ENCODE measurements at places on chromosomes 1 and 21.

DNA sequence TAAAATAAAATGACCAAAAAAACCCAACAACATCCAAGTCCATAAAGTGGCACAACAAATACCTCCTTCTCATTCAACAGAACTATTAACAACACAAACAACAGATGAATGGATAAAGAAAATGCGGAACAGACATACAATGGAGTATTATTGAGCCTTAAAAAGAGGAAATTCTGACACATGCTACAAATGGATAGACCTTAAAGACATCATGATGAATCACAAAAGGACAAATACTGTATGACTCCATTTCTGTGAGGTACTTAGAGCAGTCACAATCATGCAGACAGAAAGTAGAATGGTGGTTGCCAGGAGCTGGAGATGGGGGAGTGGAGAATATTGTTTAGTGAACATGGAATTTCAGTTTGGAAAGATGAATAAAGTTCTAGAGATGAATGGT lies 42.6 kb downstream of the EYA3 start:
- DNase-seq = no peak

- DNase-seq = no peak
Observed at GRCh38 chr1:78511334-78511733, 20.6 kb downstream of the PTGFR start.

DNA sequence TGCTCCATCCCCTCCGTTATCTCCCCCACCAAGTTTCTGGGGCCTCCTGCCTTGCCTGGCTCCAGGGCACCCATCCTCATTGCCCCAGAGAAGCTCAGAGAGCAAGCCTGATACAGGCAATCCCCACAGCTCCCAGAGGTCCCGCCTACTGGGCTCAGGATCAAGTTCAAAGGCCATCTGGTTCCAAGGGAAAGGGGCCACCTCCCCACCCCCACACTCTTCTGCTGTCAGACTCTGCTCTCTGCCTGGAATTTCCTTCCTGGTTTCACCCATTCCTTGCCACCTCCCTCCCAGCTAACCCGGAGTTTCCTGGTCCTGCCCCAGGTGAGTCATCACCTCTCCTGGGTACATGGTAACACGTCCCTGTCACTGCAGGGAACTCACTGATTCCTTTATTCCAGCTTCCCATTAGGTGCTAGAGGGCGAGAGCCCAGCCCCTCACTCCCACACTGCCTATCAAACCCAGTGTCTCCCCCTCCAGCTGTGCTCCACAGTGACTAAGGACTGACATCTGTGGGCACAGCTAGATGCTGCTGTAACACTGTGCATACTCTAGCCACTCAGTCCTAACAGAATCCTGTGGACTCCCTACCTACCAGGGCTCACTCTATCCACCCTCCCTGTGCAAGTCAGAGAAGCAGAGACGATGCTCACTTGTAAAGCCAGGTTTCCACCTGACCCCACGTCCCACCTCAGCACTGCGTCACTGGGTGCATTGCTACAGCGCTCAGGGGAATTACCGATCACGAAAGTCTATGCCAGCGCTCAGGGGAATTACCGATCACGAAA lies 21.8 kb downstream of the RSPH1 start:
- no peak for DNase-seq

DNA sequence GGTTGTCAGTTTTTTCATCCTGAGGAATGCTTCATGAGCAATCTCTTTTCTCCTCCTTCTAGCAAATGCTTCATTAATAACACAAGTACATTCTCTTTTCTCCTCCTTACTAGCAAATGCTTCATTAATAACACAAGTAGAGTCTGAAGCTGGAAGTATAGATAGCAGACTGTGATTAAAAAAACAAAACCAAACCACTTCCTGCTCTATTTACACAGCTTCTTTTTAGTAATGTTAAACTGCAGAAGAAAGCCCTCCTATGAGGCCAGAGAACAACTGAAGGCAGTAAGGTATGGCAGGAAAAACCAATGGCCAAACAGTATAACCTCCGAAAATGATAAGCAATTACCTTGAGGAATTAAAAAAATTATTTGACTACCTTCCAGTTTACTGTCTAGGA lies 90.1 kb downstream of the ZSWIM5 start:
- DNase-seq = no peak

GRCh38 chr1:222880587-222880986 lies 65.7 kb downstream of the DISP1 start:
- peak; percentile 19 for DNase-seq

GRCh38 chr1:221725735-221726672 lies 15.9 kb downstream of the DUSP10 start:
- DNase-seq = no peak

DNA sequence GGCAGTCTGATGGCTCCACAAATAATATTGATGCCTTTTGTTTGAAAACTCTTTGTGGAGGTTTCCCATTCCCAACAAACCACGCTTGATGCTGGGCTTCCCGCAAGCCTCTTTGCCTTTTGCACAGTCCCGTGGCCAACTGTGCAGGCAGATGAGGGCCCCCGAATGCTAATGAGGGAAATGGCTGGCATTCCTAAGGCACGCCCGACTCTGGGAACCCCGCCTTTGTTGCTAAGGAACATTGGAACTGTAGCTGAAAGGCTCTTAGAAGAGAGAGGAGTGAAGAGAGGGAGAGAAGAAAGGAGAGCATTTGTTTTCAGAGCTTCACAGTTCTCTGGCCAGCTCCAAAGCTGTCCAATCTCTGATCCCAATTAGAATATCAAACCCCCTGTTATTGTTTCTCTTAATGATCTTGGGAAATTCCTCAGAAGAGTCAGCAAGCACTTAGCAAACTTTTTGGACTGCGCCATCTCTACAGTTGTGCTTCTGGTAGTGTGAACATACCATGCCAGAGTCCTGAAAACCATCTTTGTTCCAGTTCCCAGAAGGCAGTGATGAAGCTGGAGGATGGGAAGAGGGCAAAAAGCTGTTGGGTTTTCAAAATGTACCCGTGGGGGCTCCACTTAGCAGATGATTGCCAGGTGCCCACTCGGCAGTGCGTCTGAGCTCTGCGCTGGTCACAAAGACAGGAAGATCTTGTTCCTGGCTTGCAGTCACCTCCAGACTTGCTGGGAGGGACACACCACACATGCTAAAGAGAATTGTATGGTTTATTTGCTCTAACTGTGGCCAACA lies 60.1 kb upstream of the CYP2J2 start:
- no peak for DNase-seq

GRCh38 chr1:61887076-61887867 lies 145.0 kb downstream of the PATJ start:
- DNase-seq = no peak

DNA sequence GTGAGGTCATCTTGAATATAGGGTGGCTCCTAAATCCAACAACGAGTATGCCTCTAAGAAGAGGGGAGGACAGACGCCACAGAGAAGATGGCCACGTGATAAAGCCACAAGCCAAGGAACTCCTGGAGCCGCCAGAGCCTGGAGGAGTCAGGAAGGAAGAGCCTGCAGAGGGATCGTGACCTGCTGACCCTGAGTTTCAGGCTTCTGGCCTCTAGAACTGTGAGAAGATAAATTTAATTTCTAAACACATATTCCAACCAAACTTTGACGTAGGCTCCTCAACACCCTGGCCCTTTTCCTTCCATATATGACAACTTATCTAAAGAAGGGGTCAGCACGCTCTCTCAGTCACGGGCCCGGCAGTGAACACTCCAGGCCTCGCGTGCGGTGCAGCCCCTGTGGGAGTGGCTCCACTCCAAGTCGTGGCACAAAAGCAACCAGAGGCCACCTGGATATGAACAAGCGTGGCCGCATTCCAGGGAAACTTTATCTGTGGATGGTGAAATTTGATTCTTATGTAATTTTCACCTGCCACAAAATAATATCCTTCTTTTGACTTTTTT lies 138.6 kb upstream of the AJAP1 start:
- no peak for DNase-seq

DNA sequence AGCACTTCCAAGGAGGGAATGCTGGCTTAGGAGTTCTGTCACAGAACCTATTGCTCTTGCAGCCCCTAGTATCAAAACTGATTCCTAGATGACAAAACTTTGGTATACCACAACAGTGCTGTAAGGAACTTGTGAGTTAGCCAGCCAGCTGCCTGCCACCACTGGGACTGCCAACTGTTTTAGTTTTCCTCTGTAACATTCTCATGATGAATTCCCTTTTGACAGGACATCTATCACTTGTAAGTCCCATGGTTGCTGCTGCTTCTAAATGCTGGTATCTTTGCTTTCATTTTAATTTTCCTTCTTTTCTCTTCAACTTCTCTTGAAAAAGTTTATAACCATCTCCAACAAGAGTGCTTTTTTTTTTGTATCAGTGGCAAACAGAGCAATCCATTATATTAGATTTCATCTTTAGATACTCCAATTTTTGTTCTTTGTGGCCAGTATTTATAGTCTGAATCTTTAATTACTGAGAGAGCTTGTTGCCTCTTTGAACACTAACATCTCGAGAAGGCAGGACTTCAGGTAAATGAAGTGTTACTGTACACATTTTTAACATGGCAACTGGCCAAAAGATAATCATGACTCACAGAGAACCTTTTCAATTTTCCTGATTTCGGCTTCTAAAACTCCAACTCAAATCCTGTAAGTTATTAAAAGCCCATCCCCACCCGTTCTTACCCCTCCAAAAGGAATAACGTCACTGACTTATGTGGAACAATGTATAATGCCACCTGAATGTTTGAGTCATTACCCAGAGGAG lies 19.8 kb downstream of the DBT start:
- no peak for DNase-seq

GRCh38 chr1:107949467-107950253 lies 15.3 kb downstream of the VAV3 start:
- DNase-seq = no peak

Measured in activated CD4-positive, alpha-beta T cell treated with anti-CD3 and anti-CD28 coated beads for 4 hours (primary cell).